ENCODE measurements at places on chromosomes 4 and X.

DNA sequence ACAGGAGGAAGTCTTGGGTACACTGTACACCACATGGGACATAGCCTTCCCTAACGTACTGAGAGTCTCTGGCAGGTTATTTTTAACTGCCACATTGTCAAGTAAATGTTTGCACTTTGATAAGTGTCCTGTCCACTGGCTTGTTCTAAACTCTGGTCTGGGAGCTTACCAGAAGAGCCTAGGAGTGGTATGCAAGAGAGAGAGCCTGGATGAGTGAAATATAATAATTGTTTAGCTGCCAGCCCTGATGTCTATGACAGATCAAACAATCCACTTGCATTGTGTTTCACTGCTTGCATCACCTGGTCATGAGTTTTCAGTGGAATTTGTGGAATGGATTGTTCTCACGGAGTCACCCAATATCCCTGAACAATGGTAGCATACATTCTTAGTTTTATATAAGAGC, 91.6 kb downstream of the SHROOM3 start:
- DNase-seq: no peak

DNA sequence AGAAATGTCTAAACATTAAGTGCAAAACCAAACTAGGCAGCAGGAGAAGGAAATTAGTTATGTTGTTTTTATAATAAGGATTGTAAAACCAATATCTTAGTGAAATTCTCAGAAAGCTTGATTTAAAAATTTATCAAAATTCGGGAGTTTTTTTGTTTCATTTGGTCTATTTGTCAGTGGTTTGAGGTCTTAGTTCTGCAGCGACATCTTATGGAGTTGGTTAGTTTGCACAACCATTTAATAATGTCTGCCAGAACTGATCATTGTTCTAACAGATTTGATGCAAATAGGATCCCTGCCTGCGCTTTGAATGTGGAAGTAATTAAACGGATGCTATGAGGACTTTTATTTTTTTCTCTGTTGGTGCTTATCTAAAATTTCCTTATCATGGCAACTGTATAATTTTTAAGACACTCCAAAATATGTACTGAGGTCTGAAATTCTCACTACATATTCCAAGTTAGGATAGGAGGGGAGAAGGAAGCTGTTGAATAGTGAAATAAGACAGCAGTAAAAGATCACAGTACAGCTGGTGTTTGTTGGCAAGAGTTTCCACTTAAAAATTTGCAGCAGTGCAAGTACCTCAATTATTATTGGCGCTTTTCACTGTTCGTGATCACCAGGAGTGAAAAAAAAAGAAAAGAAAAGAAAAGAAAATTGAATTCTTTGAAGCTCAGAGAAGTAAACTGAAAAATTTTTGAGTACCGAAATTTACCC, 2521.4 kb downstream of the ARAP2 start:
- DNase-seq: no peak

DNA sequence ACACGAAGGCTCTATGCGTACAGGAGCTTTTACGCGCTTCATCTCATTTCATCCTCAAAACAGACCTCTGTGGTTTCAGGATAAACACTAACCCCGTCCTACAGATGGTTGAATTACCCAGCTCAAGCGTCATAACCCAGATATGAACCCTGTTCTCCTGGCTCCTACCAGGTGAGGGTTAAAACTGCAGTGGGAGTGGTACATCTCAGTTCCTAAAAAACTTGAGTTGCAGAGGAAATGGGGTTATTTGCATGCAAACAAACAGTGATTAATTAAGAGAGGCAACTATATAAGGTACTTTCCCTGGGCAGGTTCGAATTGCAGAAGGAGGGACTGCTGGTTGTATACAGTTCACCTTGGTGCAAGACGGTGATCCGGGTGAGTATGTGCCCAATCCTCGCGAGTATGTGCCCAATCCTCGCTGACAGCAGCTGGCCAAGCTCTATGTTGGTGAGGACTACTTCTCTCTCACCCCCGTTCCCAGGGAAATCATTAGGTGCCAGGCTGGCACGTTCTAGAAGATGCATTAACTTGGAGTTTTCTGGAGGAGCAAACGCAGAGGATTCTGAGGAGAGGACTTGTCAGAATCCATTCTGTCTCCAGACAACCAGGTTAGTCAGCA, 72.6 kb downstream of the FHDC1 start:
- no peak for DNase-seq

DNA sequence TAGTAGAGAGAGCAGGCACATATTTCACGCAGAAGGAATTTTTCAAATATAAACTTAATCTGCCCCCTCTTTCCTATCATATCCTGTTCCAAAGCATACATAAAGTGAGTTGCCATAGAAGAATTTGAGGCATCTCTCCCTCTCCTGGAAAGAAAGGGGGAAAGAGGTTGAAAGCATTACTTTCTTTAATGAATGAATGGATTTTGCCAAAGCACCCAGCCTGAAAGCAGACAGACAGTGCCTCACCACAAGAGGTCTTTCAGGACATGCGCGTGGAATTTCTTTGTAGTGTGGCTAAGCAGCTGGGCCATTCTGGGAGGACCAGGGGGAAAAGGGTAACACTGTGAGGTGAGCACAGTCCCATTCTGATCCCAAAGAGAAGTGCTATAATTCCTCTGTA, 651.4 kb downstream of the IQCM start:
- DNase-seq: no peak

- DNase-seq: no peak
These were observed 303.4 kb downstream of the RAB28 start for GRCh38 chr4:13180701-13181100.

GRCh38 chr4:184514121-184514988, 40.0 kb upstream of the IRF2 start:
- DNase-seq: no peak

Data from nephron progenitor cell (in vitro differentiated cells).